ENCODE measurements at places on chromosomes 12 and 14.

DNA sequence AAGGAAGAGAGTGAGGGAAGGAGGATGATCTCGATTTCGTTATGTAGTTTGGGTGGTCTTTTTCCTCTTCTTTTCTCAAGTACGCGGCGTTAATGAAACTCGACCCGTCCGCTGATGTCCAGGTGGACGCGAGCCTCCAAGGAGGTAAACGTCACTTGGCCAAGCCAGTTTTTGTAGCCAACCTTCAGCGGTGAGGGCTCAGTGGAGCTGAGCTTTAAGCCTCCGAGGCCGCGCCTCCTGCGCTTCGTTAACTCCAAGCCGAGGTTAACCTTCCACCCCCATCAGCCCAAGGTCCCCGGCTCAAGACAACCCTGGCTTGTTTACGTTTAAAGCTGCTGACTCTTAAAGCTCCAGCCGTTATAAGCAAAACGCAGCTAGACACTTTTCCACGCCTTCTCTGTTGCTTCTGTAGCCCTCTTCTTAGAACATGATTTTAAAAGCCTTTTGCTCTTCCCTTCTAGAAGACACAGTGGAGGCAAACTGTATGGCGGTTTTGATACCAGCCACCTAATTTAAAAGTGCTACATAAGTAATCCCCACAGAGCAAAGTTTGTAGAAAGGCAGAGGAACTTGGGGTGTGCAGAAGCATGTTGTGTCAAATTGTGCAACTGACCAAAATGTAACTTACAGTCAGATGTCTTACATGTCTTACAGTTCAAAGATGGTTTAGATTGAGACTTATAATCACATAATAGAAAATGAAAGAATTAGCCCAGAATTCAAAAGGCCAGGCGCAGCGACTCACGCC lies 923 bp upstream of the ITPR2 start:
- no peak for DNase-seq

DNA sequence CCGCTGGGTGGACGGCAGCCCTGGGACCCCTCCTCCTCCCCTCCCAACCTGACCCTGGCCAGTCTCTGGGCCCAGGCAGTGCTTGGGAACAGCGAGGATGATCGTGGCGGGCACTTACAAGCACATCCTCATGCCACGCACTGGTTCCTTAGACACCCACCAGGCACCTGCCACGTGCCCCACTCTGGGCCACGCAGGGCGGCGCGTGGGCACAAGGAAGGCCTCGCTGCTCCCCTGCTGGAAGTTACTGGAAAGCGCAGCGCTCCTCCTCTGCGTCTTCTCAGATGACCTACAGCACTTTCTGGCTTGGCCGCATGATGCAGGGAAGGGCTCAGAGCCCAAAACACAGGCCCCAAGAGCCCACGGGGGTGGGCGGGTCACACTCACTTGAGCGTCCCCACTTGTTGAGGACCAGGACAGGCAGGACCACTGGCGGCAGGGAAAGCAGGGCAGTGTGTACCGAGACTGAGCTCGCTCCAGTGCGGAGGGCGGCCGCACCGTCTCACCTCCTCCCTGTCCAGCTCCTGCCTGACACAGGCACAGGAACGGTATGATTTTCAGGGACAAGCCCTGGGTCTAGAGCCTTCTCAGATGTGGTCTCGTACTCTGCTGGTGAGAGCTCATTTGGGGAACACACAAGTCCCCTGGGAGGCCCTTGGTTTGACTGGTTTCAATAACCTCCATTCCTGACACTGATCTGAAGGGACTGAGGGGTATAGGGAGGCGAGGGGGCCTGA lies 128.3 kb upstream of the EVL start:
- DNase-seq = no peak

DNA sequence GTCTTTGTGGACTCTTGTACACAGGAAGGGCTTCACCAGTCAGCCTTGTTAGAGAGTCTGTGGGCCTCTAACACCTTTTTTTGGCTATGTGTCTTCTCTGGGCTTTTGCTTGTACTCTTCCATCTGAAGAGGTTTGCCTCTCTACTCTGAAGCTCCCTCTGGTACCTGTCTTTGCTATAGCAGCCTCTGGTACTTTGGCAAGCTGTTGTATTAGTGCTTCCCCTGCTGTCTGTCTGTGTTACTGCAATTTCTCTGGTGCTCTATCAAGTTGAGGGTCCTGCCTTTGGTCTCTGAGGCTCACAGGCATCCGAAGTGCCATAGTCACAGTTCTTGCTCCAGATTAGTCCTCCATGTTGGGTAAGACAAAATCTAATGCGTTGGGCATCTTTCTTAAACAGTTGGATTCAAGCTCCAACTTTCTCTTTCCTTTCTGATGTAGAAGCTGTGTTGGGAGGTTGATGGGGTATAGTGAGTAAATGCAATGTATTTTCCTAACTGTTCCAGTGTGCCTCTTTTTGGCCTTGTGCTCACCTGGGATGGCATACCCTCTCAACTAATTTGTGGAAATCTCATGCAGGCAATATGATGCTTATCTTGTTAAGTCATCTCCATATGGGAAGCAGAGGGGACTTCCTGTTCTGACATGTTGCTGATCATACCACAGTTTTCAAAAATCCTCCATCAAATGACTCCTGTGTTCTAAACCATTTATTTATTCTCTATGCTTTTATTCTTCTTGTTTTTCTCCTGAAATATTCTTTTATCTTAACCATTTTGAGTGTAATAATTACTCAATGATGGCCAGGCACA lies 88.8 kb downstream of the ATF7IP start:
- no peak for DNase-seq

GRCh38 chr14:85058150-85058549 lies 471.8 kb upstream of the FLRT2 start:
- DNase-seq = no peak

- DNase-seq = no peak
Measured at GRCh38 chr12:123242116-123242904, 9.1 kb downstream of the MTRFR start.

Data from SW 1271 (cell line).